ENCODE measurements at places on chromosomes 16 and 17.

GRCh38 chr16:31010585-31011325 is at the start of gene STX1B:
STX1B (minus strand) TSS chr16:31010638; CDS start chr16:31010396, 242 bp downstream.
- DNase-seq, result no peak

DNA sequence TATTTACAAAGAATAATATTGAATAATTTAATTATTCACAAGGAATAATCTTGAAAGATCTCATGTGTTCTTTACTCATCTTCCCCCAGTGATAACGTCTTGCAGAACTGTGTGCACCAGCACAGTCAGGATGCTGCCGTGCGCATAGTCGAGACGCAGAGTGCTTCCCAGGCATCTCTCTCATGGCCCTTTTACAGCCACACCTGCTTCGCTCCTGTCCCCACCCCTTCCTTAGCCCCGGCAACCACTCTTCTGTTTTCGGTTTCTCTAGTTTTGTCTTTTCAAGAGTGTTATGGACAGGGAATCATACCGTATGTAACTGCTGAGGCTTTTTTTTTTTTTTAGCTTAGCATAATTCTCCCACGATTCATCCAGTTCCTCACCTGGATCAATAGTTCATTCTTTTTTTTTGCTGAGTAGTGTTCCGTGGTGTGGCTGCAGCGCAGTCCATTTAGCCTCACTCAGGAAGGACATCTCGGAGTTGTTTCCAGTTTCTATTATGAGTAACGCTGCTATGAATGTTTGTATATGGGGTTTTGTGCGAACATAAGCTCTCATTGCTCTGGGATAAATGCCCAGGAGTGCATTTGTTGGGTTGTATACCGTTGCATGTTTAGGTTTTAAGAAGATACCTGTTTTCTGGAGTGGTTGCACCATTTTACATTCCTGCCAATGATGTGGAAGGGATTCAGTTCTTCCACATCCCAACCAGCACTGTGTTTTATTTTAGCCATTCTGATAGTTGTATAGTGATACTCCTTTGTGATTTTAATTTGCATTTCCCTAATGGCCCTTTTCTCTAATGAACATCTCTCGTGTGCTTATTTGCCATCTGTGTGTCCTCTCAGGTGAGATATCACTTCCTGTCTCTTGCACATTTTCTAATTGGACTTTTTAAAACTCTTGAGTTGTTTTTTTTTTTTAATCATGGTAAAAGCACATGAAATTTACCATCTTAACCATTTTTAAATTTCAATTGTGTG is 47.6 kb downstream of the SEC14L1 start:
- DNase-seq, result no peak

GRCh38 chr16:85593494-85594221 is 19.5 kb upstream of the GSE1 start:
- DNase-seq, result no peak

DNA sequence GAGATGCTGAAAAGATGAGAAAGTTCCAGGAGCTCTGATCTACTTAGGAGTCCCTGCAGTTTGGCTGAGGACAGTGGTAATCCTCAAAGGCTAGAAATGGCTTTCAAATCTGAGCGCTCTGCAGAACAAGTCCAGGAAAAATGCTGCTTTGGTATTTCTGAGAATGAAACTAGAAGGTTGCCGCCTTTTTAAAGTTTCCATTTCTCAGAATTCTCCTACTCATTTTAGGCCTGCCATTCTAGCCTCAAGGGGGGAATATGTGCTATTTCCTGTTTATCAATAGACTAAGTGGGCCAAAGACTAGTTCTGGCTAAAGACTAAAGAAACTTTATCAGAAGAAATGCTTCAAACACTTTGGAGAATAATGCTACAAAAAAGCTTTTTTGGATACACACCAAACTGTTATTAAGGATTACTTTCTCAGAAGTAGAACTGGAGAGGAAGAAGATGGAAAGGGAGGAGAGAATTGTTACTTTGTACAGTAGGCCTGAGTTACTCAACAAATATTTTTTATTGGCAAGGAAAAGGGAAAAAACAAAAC is at the start of gene SLFN12L:
Gene SLFN12L (minus strand): TSS at position 78 of the 541 bp plus-strand sequence. CDS start 15,314 bp downstream, outside the sequence.
- no peak for DNase-seq

- DNase-seq, result no peak
Measured at GRCh38 chr16:79716645-79717332, 116.3 kb upstream of the MAF start.

- DNase-seq, result no peak
Measured at GRCh38 chr17:80089762-80090161, 11.6 kb upstream of the GAA start.

GRCh38 chr16:57386381-57386951 is 14.2 kb downstream of the CX3CL1 start:
- DNase-seq, result no peak

DNA sequence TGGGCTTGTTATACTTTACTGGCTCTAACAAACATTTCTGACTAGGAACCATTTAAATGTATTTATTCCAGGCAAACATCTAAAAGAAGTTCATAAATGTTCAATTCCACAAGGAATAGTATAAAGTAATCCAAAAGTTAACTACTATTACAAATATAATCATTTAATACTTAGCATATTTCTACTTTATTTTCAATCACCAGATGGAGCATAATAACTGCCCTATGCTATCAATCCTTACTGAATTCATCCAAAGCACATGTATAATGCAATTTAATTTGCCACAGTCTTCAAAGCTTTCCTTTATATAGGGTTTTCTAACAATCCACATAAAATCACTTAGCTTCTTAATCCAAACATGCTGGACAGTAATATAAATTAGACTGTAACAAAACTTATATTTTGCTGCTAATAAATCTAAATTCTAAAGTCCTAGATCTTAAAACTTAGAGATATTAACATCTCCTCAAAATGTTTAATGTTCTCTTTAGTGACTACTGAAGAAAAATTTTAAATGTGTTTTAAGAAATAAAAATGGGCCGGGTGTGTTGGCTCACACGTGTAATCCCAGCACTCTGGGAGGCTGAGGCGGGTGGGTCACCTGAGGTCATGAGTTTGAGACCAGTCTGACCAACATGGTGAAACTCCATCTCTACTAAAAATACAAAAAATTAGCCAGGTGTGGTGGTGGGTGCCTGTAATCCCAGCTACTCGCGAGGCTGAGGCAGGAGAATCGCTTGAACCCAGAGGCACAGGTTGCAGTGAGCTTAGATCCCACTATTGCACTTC is 5.9 kb downstream of the MEIOB start:
- no peak for DNase-seq

DNA sequence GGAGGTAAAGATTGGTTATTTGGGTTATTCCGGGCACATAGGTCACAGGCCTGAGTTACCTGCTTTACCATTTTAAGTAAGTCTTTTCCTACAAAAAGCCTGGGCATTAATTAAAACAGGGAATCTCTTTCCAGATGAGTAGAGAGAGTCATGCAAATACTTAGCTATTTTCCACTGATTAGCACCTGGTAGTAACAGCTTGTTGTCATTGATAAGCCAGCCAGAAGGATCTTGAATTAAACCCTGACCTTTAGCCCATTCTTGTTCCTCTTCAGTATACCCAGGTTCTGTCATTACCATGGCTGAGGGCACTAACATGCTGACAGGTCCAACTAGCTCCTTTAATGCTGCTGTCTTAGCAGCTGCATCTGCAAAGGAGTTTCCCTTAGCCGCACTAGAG is 44.4 kb upstream of the ARL4D start:
- no peak for DNase-seq

DNA sequence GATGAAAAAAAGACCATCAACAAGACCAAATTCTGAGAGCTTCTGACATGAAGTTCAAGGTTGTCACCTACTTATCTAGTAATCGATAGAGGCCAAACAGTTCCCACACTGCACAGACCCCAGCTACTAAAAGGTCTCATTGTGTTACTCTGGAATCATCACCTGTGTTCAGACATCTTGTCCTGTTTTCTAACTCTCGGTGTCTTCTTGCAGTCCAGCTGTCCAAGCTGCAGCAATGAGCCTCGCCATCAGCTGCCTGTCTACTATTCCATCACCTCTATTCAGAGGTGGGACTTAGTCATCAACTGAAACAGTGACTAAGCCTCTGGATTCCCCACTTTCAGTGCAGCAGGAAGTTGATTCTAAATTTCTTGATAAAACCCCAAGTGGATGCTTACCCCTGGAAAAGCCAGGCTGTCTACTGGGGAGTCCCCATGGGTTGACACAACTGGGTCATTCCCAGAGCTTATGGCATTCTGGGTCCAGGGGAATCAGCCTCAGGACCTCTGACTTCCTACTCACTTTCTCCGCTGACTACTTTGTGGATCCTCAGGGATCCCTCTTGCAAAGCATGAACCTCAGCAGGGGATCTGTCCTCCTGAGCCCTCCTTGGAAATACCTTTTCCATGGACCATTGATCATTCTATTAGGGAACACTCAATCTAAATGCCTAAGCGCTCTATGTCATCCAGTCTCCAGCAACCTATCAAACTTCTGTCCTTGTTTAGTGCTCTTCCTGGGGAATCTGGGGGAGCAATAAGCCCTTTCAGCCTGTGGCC is 46.5 kb downstream of the HNF1B start:
- no peak for DNase-seq

- DNase-seq, result no peak
Measured at GRCh38 chr16:10983159-10983558, 38.8 kb downstream of the CLEC16A start.

GRCh38 chr17:43570518-43570928 is 24.4 kb upstream of the ETV4 start:
- DNase-seq, result no peak

GRCh38 chr16:22008215-22009059 is 526 bp downstream of the MOSMO start:
- no peak for DNase-seq

GRCh38 chr16:66943426-66944053 is 8.2 kb downstream of the CES2 start:
- no peak for DNase-seq

DNA sequence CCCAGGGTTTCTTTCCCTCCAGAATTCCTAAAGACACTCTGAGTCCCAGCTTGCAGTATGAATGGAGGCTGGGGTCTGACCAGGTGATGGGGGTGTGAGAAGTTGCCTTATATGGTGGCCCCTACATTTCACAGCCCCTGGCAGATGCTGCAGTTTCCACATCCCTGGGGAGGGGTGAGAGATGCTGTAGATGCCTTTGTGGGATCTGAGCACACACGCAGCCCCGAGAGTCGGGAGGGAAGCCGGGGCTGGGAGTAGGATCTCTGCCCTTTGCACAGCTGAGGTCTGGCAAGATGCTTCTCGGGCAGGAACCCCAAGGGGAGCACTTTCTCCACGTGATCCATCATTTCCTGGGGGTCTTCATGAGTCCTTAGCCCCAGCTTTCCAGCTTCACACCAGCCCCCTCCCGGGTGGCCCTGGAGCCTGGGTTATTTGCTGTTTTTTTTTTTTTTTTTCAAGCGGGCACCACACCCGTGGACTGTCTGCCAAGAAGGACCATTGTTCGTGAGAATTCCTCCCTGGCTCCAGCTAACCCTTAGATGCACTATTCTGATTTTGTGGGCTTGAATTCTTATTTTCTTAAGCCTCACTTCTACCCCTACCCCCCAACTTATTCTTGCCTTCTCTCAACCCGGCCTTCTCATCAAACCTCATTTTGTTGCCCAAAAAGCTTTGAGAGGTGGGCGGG is 50.6 kb downstream of the NTN1 start:
- no peak for DNase-seq

DNA sequence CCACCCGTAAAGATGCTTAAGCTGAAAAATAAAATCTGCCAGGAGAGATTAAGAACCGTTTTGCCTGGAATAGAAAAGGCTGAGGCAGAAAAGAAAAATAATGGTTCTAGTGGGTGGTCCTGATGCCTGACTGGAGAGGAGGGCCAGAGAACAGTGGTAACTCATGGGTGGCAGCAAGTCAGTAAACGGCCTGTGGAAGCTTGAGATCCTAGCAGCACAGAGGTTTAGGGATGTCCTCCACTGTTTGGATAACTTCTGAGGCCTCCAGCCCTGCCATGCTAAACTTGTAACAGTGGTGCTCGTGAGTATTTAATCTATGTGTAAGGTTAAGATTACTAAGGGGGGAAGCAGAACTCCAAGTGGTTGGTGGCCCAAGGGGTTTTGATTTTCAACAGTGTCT is 21.2 kb upstream of the PHAF1 start:
- no peak for DNase-seq

- DNase-seq, result no peak
Measured at GRCh38 chr17:38685491-38685890, 10.7 kb upstream of the EPOP start.

GRCh38 chr17:19005137-19005773 is 691 bp upstream of the FAM83G start:
- DNase-seq, result no peak

GRCh38 chr17:354651-355556 is 2.3 kb upstream of the RPH3AL start:
- no peak for DNase-seq

- no peak for DNase-seq
Measured at GRCh38 chr16:74666010-74666421, 661 bp downstream of the RFWD3 start.

GRCh38 chr16:78474762-78475161 is 375.3 kb downstream of the WWOX start:
- DNase-seq, result no peak

- no peak for DNase-seq
Measured at GRCh38 chr16:79303959-79304387, 296.6 kb downstream of the MAF start.

GRCh38 chr17:19508577-19508867 is 25.1 kb upstream of the SLC47A1 start:
- DNase-seq, result no peak

GRCh38 chr17:21353326-21354010 is 22.7 kb upstream of the KCNJ12 start:
- DNase-seq, result no peak

DNA sequence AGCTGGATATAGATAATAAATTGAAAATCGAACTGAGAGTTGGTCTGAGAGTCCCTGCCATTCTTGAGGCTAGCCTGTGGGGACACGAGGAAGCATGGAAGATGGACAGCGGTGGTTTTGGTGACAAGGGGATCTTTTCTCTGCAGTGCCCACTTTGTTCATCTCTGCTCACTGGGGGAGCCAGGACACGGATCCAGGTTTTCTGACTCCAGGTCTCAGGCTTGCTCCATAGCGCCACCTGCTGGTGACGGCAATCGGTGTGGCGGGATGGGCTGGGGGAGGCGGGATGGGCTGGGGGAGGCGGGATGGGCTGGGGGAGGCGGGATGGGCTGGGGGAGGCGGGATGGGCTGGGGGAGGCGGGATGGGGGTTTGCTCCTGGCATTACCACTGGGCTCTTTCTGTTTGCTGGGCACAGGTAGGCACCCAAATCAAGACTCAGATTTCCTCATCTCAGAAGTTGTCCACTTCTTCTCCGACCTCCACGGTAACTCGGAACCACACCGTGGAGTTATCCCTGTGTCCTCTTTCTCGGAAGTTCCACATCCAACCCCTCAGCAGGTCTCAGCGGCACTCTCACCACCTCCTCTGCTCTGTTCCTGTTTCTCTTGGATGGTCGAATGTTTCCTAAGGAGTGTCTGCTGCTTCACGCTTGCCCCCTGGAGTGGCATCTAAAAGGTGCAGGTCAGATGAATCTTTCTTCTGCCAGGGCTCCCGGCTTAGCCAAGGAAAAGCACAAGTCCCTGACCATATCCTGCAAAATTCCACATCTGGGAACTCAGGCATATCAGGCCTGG is 142.4 kb downstream of the CYLD start:
- DNase-seq, result no peak

All from cortex of kidney (tissue), 1 donor.